ENCODE measurements at places on chromosomes 7 and 10. TPM values are rescaled to one million over a fixed set of nuclear protein-coding genes. Genes with fewer than 3 reads are reported as not detected.

- peak; percentile 18 for DNase-seq
Observed at GRCh38 chr10:24256619-24257107, 47.7 kb downstream of the KIAA1217 start.

DNA sequence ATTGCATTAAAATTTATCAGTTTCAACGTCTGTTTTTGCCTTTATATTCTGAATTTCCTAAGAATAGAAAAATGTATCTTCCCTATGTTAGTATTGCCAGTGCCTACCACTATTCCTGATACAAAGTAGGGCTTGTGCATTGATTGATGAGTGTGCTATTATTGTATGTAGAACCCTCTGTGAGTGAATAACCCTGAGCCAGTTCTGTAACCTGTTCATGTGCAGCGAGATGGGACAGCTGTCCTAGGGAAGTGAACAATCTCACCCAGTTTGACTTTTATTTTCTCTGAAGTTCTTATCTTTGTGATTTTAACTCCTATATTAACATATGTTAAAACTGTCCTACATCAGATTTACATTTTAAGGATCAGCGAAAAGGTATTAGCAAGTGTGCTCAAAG is 178.4 kb upstream of the ADO start:
- no peak for DNase-seq

CLDN3 gene
- total RNA-seq = not detected

DNA sequence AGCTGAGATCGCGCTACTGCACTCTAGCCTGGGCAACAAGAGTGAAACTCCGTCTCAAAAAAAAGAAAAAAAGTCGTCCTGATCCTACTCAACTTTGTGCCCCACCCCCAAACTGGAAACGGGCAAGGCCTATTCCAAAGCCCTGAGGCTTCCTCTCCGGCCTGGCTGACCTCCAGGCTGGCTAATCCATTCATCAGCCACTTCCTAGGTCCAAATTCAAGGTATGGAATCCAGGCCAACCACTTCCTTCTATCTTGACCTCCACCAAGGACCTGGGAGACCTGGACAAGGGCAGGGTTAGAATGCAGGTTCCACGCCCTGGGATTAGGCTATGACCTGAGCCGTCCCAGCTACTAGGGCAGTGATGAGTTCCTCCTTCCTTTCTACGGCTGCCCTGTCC is 20.4 kb upstream of the EIF4H start:
- DNase-seq = no peak

- no peak for DNase-seq
Observed at GRCh38 chr10:60135020-60135419, 228.7 kb upstream of the CCDC6 start.

- DNase-seq = peak; percentile 6
Observed at GRCh38 chr7:118352867-118353453, 128.5 kb downstream of the ANKRD7 start.

DNA sequence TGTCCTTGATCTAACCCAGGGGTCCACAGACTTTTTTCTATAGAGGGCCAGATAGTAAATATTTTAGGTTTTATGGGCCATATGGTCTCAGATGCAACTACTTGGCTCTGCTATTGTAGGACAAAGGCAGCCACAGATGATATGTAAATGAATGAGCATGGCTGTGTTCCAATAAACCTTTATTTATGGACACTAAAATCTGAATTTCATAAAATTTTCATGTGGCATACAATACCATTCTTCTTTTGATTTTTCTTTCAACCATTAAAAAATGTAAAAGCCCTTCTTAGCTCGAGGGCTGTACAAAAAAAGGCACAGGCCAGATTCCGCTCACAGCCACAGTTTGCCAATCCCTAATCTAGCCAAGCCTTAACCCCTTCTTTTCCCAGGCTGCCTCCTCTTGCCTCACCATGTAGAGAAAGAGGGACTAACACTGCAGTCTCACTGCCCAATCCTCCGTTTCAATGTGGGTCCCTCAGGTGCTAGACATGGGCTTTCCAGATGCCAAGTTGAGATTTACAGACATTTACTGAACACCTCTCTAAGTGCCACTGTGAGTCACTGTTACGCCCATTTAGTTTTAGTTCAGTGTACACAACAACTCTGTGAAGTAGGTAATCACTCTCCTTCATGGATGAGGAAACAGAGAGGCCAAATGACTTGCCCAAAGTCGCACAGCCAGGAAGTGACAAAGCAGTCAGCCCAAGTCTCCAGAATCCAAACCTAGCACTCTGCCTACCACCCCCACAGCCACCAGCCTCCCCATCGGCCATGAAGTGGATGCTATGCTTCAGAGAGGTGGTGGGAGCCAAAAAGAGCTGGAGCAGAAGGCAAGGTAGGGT is 132.6 kb upstream of the PDLIM1 start:
- DNase-seq = no peak

DNA sequence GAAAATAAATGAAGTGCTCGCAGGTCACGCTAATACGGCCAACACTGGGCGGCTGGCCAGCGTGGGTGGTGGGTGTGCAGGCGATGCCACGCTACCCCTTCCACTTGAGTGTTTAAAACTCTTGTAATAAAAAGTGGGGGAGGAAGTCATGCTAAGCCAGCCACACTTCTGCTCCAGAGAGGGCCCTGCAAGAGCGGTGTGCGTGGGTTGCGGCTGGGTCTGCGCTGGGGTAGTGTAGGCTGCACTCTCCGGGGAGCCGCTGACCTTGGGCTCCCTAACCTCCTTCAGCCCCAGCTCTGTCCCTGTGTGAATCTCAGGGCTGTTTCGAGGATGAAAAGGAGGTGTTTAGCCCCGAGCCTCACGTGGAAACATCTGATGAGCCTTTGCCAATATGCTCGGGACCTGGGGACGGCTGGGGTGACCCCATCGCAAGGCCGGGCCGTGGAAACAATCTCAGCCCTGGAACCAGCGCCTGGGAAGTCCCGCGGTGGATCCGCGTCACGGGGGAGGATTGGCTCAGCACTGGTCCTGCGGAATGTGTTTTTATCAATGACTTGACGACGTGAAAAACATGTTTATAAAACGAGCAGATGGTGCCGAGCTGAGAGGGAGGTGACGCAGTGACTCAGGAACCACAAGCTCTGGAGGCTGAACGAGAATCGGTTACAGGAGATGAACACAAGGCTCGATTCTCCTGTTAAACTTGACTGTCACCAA is 278.5 kb downstream of the DNAJB6 start:
- no peak for DNase-seq

Data from fibroblast of the aortic adventitia (primary cell).